ENCODE measurements at places on chromosomes 6 and 20.

DNA sequence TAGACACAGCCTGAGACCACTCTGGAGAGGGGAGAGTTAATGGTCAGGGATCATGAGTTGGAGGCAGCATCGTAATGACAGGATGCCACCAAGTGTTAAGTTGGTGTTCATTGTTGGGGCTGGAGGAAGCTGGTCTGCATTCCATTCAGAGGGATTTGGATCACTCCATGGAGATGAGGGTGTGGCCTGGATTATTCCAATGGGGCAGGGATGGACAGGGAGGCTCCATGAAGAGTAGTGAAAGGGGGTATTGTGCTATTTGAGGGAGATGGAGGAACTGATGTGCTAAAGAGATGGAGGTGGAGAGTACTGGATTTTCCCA, 1.1 kb downstream of the SAPCD1 start:
- no peak for DNase-seq

GRCh38 chr6:80460257-80460865, 353.9 kb downstream of the BCKDHB start:
- DNase-seq, result no peak

GRCh38 chr6:34393191-34393965, 909 bp upstream of the NUDT3 start:
- no peak for DNase-seq

- DNase-seq, result no peak
Measured at GRCh38 chr6:136435101-136435500, 115.1 kb downstream of the MAP7 start.

DNA sequence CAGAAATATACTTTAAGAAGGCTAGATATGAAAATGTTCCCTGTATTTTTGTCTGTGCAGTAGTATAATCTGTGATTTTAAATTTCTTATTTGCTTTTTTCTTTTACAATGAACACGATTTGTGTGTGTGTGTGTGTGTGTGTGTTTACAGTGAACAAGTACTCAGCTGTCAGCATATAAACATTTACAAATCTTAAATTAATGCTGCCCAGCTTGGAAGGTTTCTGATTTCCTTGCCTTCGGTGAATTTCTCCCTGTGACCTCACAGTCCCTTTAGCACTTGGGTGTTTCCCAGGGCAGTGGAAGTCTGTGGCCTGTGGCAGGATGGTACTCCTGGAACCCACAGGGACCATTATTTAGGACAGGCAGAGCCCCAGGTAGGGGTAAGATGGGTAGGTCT, 37.6 kb downstream of the TXLNB start:
- no peak for DNase-seq

DNA sequence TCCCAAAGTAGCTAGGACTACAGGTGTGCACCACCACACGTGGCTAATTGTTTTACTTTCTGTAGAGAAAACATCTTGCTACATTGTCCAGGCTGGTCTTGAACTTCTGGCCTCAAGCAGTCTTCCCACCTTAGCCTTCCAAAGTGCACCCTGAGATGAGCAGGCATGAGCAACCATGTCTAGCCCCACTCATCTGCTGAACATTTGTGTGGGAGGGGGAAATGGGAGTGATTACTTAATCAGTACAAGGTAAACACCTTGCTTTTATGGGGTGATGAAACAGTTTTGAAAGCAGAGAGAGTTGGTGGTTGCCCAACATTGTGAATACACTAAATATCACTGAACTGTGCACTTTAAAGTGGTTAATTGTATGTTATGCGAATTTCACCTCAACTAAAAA, 5.3 kb downstream of the APMAP start:
- no peak for DNase-seq

GRCh38 chr6:131549811-131550210, 23.2 kb upstream of the ARG1 start:
- DNase-seq, result no peak

GRCh38 chr6:73636048-73636447, 17.7 kb downstream of the SLC17A5 start:
- DNase-seq, result no peak
